ENCODE measurements at places on chromosomes 6 and 20. TPM values are rescaled to one million over a fixed set of nuclear protein-coding genes. Genes with fewer than 3 reads are reported as not detected.

GRCh38 chr6:63630466-63630865, 5.1 kb upstream of the PHF3 start:
- peaks cover 7% of the 10 kb centered on the region for H3K4me1 ChIP-seq
- H3K36me3 ChIP-seq = no peaks in the 10 kb centered on the region
- no peak overlapping the region for H3K27ac ChIP-seq
- no peak overlapping the region for H3K4me3 ChIP-seq
- H3K27me3 ChIP-seq = no peaks in the 10 kb centered on the region

DNA sequence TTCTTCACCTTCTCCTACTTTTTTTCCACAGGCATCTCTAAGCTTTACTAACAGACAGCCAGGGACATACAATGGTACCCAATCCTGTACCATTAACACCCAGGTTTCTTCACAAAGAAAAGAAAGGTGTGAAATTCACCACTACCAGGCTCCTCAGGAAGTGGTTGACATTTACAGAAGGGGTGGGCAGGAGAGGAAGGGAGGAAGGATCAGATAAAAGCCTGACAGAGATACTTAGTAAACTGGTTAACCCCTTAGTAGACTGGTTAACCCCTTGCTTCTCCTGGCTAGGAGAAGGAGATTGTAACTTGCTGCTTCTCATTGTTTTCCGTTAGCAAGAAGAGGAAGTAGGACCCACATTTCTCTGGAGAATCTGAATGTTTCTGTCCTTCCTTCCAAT, 7.2 kb downstream of the SAMD3 start:
- H3K36me3 ChIP-seq = no peaks in the 10 kb centered on the region
- H3K27me3 ChIP-seq = no peaks in the 10 kb centered on the region
- no peaks in the 10 kb centered on the region for H3K4me1 ChIP-seq
- no peak overlapping the region for H3K4me3 ChIP-seq
- H3K27ac ChIP-seq = no peak overlapping the region

GRCh38 chr20:4925842-4926530, 75.3 kb downstream of the SLC23A2 start:
- H3K27ac ChIP-seq = peak overlapping the region; percentile 44
- no peak for DNase-seq
- H3K27me3 ChIP-seq = no peaks in the 10 kb centered on the region
- no peak overlapping the region for H3K4me3 ChIP-seq
- peaks cover 16% of the 10 kb centered on the region for H3K36me3 ChIP-seq

DNA sequence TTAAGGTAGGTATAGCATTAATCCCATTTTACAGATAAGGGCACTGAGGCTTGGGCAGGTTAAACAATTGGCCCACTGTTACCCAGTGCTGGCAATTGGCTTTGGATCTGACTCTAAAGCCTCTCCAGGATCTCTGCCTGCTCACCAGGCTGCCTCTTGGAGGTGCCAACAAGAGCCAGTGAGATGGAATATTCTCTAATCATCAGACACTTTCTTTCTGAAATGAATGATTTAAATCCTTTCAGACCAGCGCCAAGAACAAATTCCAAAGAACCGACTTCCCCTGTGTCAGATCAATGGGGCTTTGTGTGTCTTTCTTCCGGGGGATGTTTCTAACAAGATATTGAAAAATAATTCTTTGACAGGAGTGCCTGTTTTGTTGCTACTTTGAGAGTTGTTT, 23.6 kb downstream of the CYP39A1 start:
- DNase-seq = no peak
- H3K4me1 ChIP-seq = peaks cover 9% of the 10 kb centered on the region
- no peak overlapping the region for H3K27ac ChIP-seq
- H3K36me3 ChIP-seq = no peaks in the 10 kb centered on the region
- H3K4me3 ChIP-seq = no peak overlapping the region

DNA sequence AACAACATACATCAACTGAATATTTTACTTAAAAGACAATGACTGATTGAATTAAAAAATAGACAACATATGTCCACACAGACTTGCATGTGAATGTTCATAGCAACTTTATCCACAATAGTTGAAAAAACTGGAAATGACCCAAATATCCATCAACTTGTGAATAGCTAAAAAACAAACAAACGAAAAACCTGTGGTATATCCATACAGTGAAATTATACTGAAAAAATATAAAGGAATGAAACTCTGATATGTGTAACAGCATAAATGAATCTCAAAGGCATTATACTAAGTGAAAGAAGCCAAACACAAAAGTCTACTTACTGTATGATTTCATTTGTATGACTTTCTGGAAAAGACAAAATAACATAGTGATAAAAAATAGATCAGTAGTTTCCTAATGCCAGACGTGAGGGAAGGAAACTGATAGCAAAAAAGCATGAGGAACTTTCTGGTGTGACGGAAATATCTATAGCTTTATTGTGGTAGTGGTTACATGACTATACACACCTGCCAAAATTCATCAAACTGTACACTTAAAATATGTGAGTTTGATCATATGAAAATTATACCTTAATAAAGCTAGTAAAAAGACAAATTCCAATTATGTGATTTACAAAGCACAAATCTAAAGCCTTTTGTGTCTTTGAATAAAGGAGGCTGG, 123.2 kb downstream of the BACH2 start:
- H3K4me3 ChIP-seq = no peak overlapping the region
- H3K4me1 ChIP-seq = peaks cover 33% of the 10 kb centered on the region
- no peaks in the 10 kb centered on the region for H3K27me3 ChIP-seq
- no peaks in the 10 kb centered on the region for H3K36me3 ChIP-seq
- H3K27ac ChIP-seq = no peak overlapping the region

- H3K4me3 ChIP-seq = no peak overlapping the region
- H3K27ac ChIP-seq = no peak overlapping the region
- H3K27me3 ChIP-seq = no peaks in the 10 kb centered on the region
- no peak for DNase-seq
These were observed 265.9 kb downstream of the COL12A1 start for GRCh38 chr6:74939721-74940620.

GRCh38 chr20:31698803-31699718, 23.6 kb downstream of the BCL2L1 start:
- H3K27me3 ChIP-seq = no peaks in the 10 kb centered on the region
- H3K36me3 ChIP-seq = peaks cover 74% of the 10 kb centered on the region
- no peak overlapping the region for H3K4me3 ChIP-seq
- H3K4me1 ChIP-seq = peaks cover 93% of the 10 kb centered on the region
- no peak for DNase-seq
- H3K27ac ChIP-seq = peak overlapping the region; percentile 77

GRCh38 chr6:85361643-85362014, 88.3 kb upstream of the NT5E start:
- no peaks in the 10 kb centered on the region for H3K36me3 ChIP-seq
- no peak for DNase-seq
- H3K4me1 ChIP-seq = no peaks in the 10 kb centered on the region

DNA sequence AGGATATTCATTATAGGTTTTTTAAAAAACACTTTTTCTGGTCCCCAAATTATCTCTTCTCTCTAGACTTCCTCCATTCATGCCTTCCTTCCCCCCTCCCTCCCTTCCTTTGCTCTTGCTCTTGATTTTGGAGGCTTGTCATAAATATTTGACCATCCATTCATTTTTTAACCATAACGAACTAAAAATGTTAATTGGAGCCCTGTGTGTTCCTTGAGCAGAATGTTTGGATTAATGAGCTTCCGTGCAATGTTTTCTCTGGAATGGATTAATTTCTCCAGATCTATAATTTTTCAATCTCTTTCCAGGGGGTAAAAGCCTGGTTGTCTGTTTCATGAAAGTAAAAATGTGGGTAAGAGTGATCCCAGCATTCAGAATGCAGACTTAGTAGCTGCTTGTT, 155.5 kb downstream of the ESR1 start:
- H3K27me3 ChIP-seq = no peaks in the 10 kb centered on the region
- no peaks in the 10 kb centered on the region for H3K4me1 ChIP-seq
- no peaks in the 10 kb centered on the region for H3K36me3 ChIP-seq
- no peak overlapping the region for H3K4me3 ChIP-seq

The POU5F1 gene
- 1.3 TPM for total RNA-seq

GRCh38 chr20:23445596-23446217, 6.2 kb downstream of the CSTL1 start:
- no peaks in the 10 kb centered on the region for H3K27me3 ChIP-seq
- no peak for DNase-seq
- no peaks in the 10 kb centered on the region for H3K4me1 ChIP-seq

DNA sequence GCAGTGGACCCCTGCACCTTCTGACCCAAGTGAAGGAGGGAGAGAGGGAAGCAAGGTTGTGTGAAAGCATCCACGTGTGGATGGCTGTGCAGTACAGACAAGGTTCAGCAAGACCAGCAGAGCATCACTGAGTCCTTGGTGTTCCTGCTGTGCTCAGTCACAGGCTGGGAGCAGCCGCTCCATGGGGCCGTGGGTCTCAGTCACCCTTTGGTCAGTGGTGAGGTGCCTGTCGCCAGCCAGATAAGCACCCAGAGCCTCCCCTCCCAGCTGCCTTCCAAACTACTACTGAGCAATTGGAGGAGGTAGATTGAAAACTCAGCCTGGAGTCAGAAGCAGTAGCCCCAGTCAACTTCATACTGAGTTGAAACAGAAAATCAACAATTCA, 218.9 kb downstream of the SLC24A3 start:
- no peak overlapping the region for H3K4me3 ChIP-seq
- no peak overlapping the region for H3K27ac ChIP-seq
- peak; percentile 62 for DNase-seq
- H3K4me1 ChIP-seq = no peaks in the 10 kb centered on the region

Measured in esophagus muscularis mucosa (tissue), 4 donors.